ENCODE measurements at places on chromosomes 16 and 17. TPM values are rescaled to one million over a fixed set of nuclear protein-coding genes. Genes with fewer than 3 reads are reported as not detected.

GRCh38 chr17:78621720-78622490 is 44.7 kb upstream of the DNAH17 start:
- DNase-seq, result no peak

DNA sequence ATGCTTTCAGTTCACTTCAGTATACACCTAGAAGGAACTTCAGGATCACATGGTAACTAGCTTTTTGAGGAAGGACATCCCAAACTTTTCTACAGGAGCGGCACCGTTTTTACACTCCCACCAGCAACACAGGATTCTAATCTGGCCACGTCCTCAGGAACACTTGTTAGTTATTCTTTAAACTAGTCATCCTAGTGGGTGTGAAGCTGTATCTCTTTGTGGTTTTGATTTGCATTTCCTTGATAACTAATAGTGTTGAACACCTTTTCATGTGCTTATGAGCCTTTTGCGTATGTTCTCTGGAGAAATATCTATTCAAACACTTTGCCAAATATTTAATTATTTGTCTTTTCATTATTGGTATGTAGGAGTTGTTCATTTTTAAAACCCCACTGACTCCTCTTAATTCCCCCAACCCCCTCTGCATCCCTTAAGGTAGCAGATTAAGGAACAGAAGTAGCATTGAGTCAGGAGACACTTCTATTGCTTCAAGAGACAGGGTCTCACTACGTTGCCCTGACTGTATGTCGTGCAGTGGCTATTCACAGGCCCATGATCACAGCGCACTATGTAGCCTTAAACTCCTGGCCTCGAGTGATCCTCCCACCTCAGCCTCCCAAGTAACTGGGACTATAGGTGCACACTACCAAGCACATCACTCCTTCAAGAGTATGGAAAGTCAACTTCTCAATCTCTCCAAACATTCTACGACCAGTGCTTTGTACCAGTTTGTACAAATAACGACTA is 25.4 kb downstream of the YWHAE start:
- no peak for DNase-seq

- no peak for DNase-seq
Observed at GRCh38 chr16:66004699-66005098, 361.8 kb upstream of the CDH5 start.

DNA sequence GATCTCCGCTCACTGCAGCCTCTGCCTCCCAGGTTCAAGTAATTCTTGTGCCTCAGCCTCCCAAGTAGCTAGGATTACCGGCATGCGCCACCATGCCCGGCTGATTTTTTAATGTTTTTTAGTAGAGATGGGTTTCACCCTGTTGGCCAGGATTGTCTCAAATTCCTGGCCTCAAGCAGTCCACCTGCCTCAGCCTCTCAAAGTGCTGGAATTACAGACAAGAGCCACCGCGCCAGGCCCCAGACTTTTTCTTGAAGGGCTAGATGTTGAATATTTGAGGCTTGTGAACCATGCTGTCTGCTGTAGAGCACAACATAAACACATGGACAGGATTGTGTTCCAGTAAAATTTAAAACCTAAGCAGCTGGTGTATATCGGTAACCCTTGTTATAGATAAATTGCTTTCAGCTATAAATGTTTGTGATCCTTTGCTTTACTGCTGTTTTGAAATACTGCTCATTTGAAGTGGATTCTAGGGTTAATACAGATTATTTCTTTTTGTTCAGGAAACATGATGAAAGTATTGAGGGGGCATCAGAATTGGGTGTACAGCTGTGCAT is 12.4 kb downstream of the WSB1 start:
- no peak for DNase-seq

DNA sequence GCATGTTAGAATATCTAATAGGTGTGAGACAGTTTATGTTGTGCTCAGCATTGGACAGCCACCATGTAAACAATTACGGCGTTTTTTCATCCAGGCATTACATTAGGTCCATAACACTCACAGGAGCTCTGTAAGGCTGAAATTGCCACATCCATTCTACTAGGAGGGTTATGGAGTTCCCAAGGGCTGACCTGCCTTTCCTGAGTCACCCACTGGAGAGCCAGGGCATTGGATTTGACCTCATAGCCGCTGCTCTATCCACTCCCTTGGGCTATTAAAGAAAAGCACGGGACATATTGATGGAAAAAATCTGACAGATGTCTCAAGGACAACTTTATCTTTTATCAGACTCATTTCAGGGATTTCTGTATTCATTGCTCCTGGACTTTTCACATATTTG is 306.3 kb upstream of the HSBP1 start:
- no peak for DNase-seq

DNA sequence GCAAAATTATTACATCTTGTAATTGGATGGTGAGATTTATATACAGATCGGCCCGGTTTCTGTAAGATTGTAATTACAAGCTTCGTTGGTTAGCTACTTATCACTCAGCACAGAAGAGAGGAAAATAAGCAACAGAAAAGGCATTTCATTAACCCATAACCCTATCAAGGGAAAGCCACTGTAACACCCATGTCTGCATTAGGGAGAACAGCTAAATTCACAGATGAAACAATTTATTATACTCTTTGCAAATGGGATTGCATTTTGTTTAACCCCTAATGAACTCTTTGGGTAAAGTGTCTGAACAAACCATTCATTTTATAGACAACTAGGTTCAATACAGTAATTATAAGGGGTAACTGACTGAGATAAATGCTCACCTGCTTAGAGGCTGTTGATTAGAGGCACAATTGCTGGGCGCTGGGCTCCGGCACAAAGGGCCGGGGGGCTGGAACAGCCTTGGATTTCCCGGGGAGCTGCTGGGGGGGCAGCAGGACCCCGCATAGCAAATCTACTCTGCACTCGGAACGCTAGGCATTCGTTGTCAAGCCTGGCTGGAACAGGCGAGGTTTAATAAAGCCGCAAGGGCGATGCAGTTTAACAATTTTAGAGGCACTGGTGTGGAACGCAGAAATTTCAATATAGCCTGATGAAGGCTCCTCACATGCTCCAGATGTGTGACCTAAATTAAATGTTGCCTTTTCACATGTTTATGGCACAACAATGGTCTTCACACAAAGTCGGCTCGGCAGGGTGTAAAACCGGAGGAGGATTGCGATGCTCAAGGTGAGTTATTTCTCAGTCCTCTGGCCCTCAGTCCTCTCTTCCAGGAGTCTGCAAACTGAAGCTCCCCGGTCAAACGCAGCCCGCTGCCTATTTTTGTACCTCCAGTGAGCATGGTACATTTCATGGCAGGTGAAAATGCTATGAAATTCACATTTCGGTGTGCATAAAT is 134.0 kb upstream of the IRX6 start:
- no peak for DNase-seq

The ZNF597 gene
- 0.86 TPM for polyA plus RNA-seq

DNA sequence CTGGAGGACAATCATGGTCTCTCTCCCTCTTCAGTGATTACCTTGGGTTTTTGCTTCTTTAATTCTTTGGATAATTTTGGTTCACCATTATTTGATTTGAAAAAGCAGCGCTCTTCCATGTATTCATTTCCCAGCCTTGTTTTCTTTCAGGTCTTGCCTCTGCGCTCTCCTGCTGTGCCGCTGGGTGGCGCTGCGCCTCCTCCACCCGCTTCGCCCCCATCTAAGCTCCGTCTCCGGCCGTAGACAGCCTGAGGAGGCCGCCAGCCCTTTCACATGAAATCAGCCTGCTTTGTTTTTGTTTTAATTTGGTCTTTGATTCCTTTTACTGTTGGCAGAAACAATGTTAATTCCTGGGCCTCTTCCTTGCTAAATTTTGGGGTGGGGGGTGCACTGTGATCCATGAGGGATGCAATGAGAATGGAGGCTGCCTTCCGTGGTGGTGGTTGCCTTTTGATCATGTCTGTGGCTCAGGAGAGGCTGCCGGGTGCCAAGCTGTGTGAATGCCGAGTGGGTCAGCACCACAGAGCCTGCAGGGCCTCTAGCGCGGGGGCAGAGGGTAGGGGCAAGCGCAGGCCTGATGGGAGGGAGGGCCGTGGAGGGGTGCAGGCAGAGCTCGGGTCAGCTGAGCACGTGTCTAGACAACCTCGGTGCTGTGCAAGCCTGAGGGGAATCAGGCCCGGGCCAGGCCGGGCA is 64.1 kb downstream of the PLD6 start:
- no peak for DNase-seq

- DNase-seq, result no peak
Observed at GRCh38 chr16:4097826-4098240, 18.4 kb downstream of the ADCY9 start.
